ENCODE measurements at places on chromosomes 2 and 18.

DNA sequence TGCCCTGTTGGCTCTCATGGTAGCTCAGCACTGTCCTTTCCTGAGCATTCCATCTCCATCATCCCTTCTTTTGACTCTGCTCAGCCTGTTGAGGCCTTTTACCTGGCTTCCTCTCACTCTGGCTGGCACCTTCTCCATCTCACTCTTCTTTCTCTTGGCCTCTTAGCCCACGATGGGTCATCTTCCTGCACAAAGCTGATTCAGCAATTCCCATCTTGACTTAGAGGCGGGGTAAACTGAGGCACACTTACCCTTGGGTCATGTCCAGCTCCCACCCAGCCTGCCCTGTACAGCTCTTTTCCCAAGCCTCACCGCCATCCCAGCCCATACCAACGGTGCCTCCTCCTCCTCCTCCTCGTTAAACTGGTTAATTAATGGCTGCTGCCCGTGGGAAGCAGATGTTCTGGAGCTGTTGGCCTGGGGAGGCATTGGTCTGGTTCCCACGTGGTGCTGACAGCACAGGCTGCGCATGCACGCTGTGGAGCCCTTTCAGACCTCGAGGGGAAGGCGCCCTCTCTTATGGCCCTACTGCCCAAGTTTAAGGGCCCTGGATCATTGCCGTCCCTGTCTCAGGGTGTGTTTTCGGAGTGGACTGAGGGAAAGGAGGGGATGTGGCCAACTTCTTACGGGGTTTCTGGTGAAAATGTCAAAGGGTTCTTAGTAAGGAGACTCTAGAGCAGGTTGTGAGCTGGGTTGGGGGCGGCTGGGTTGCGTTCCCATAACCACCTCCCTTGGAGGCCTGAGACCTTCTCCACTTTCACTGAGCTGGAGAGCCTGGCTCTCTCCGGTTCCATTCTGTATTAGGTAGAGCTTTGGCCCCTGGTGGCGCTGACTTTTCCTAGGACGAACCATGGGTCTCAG lies 10.9 kb downstream of the WNT10A start:
- DNase-seq, result no peak

- DNase-seq, result peak; percentile 83
These were observed 107.4 kb downstream of the CPO start for GRCh38 chr2:207046724-207047123.

GRCh38 chr2:112566104-112566503 lies 18.3 kb upstream of the CHCHD5 start:
- DNase-seq, result no peak

DNA sequence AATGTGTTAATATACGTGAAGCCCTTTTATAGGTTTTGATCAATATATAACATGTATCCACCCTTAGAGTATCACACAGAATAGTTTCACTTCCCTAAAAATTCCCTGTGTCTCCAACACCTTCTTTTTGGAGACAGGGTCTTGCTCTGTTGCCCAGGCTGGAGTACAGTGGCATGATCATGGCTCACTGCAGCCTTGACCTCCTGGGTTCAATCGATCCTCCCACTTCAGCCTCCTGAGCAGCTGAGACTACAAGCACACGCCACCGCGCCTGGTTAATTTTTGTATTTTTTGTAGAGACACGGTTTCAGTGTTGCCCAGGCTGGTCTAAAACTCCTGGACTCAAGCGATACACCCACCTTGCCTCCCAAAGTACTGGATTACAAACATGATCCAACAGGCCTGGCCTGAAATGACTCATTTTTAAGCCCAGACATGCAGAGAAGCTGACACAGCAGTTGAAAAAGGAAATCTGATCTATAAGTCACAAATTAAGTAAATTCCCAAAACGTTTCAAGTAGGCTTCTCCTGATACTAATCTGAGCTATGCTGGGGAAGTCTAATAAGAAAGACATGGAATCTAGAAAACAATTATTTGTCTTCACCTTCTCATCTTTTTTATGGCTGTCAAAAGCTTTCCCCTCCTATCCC lies 2.9 kb downstream of the DUSP11 start:
- DNase-seq, result no peak

GRCh38 chr2:181312515-181312927 lies 144.7 kb upstream of the ITGA4 start:
- DNase-seq, result no peak

DNA sequence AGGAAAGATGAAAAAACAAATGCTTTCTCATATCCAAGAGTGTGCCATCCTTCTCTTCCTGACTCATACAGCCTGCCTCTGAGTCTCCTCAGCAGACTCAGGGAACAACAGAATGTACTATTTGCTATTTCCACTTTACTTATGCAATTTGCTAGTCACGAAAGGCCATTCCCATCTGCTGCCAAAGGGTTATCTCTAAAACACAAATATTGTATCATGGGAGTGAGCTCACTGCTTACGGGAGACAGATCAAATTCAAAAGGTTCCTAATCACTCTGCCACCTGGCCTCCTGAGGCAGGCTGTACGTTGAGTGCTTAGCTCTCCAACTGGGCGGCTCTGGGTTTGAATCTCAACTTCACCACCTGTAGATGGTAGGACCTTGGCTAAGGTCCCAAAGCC lies 92.0 kb downstream of the GAREM1 start:
- DNase-seq, result no peak

DNA sequence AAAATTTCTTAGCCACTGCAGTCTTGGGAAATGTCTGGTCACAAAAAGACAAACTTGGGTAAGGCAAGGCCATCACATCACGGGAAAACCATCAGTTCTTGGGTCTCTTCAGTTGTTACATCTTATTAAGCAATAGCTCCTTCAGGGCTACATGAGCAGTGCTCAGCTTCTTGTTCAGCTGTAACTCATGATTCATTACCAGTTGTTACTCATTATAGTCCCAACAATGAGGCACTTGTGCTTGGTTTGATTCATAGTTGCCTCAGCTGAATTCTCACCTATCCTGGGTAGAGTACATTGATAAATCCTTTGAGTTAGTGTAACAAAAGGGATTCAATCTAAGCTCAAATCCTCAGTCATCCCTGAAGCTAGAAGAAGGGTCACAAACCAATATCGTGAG lies 102.4 kb upstream of the DCC start:
- DNase-seq, result no peak

DNA sequence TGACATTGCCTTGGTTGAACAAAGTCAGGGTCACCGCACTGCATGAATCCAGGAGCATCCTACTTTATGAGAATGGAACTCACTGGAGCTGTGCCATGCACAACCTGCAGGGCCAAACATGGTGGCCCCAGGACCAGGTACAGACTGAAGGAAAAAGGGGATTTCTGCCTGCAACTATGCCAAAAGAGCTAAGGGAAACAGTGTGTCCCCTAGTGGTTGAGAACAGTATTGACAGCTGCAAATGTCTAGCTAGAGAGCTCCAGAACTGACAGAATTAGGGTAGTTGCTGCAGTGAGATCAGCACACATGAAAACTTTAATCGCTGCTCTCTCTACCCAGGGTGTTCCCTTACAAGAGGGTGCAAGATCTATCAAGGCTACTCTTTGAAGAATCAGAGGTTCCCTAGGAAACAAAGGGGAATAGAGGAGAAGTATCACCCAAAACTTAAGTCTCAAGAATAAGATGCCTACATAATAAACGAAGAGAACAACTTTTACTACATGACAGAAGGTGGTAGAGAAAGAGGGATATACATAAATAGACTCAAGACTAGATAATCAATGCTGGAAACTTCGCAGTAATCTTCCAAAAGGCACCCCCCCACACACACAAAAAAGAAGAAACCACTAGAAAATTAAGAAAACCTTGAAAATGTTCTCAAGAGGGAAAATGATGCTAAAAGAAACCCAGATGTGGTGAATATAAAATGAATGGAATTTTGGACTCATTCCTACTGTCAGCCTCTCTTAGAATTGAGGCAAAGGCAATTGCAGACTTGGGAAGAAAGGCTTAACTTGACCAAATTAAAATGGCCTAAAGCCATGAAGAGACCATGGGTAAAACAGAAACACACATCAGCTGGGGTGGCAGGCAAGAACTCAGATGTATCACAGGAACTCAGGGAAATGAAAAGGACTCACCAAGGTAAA lies 43.6 kb upstream of the IHH start:
- peak; percentile 73 for DNase-seq

GRCh38 chr2:23467618-23468017 lies 82.6 kb downstream of the KLHL29 start:
- no peak for DNase-seq

DNA sequence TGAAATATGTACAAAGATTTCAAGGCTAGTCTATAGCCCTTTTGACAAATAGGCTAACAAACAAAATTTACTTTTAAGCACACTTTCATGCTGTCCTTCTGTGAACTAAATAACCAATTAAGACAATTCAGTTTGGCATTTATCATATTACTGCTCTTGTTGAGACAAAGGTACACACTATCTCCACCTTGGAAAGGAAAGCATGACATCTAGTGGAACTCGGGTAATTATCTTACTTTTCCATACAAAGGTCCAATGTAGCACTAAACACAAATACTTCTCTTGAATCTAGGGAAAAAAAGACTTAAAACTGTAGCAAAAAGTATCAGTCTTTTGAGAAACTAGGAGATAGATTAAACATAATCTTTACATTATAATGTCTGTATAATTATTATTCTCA lies 125.0 kb upstream of the CD226 start:
- DNase-seq, result peak; percentile 41

GRCh38 chr2:156115338-156115737 lies 217.2 kb downstream of the NR4A2 start:
- DNase-seq, result no peak

DNA sequence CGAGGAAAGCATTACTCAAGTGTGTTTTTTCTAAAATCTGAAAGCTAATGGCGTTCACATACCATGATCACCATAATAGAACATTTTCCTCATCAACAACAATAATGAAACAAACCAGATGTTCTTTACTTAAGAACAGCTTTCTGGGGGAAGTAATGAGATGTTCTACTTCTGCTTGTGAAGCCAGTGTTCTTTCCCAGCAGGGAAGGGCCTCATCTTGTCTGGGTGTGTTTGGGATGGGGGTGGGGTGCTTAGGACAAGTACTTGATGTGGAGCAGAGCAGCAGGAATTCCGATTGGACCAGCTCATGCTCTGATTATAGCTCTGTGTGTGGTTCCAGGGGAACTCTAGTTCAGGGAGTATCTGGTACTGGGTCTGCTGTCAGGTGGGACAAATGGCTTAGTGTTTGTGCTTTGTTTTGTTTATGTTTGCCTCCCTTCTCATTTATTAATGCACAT lies 163.0 kb upstream of the NOSTRIN start:
- DNase-seq, result no peak

- no peak for DNase-seq
These were observed 45.3 kb upstream of the STAT1 start for GRCh38 chr2:191059308-191059707.

DNA sequence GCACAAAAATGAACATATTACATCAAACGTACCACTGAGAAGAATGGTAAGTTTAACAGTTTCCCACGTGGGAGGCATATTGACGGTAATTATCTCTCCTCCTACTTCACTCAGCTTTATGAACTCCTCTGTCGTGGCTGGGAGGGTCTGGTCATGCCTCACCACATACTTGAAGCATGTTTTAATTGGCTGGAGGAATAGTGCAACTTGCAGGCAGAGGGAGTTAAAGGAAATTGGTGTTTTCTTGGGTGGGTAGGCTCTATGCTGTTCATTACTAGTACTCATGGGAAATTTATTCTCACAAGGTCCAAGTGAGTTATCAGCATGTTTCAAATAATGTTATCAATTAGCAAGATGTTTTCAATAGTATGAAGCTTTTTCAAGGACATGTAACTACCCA lies 767.0 kb downstream of the PLCL1 start:
- no peak for DNase-seq

GRCh38 chr2:218369330-218369729 lies 12.7 kb downstream of the CATIP start:
- DNase-seq, result peak; percentile 50

GRCh38 chr2:72713857-72714256 lies 112.0 kb downstream of the EXOC6B start:
- peak; percentile 8 for DNase-seq

GRCh38 chr2:167196461-167197252 lies 308.4 kb downstream of the XIRP2 start:
- peak; percentile 78 for DNase-seq

DNA sequence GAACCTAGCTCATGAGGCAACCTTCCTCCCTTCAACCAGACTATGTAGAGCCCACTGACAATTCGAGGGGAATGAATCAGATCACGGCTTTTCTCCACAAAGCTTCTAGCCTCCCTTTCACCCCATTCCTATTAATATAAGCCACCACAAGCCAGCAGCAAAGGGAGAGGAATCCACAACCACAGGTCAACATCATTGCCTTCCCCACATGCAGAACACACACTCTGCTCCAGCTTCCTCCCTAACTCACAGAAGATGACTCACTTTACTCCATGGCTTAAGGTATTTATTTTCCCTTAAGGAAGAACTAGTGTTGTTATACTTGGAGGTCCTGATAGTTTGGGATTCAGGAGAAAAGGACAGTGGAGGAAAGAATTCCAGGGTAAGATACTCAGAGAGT lies 272.2 kb downstream of the C1D start:
- DNase-seq, result no peak

DNA sequence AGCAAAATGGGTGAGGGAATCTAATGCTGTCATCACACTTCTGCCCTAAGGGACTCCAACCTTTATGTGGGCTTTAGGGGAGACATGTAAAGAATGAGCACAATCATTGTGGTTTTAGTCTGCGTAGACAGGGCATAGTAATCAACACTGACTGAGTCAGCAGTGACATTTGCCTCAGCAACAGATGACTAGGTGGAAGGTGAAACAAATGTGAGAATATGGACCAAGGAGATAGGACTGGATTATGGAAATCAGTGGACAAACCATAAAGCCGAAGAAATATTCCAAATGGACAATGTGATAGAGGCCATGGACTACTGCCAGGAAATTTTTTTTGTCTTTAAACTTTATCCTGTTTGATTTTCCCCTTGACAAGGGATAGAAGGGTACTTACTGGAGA lies 83.9 kb downstream of the PDK1 start:
- peak; percentile 68 for DNase-seq

- DNase-seq, result peak; percentile 88
These were observed 42.4 kb downstream of the HK2 start for GRCh38 chr2:74876081-74876886.

- DNase-seq, result no peak
These were observed 51.2 kb upstream of the UBE2F start for GRCh38 chr2:237915576-237915975.

GRCh38 chr2:41856946-41857345 lies 190.9 kb upstream of the PKDCC start:
- DNase-seq, result no peak

GRCh38 chr2:74548285-74548899 lies 5.3 kb downstream of the LOXL3 start:
- no peak for DNase-seq

DNA sequence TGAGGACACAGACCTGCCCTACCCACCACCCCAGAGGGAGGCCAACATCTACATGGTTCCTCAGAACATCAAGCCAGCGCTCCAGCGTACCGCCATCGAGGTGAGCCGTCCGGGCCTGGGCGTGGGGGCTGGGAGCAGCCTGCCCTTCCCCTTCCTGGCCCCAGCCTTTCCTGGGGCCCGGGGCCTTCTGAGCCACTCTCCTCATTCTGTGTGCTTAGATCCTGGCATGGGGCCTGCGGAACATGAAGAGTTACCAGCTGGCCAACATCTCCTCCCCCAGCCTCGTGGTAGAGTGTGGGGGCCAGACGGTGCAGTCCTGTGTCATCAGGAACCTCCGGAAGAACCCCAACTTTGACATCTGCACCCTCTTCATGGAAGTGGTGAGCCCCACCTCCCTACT lies 157.9 kb downstream of the DYSF start:
- DNase-seq, result no peak

All from hematopoietic multipotent progenitor cell treated with erythropoietin and hydrocortisone succinate and interleukin-3 and kit ligand, for 4 days (in vitro differentiated cells).